NCI-H1930 (cell line): ENCODE measurements at places on chromosomes 1 and 21.

DNA sequence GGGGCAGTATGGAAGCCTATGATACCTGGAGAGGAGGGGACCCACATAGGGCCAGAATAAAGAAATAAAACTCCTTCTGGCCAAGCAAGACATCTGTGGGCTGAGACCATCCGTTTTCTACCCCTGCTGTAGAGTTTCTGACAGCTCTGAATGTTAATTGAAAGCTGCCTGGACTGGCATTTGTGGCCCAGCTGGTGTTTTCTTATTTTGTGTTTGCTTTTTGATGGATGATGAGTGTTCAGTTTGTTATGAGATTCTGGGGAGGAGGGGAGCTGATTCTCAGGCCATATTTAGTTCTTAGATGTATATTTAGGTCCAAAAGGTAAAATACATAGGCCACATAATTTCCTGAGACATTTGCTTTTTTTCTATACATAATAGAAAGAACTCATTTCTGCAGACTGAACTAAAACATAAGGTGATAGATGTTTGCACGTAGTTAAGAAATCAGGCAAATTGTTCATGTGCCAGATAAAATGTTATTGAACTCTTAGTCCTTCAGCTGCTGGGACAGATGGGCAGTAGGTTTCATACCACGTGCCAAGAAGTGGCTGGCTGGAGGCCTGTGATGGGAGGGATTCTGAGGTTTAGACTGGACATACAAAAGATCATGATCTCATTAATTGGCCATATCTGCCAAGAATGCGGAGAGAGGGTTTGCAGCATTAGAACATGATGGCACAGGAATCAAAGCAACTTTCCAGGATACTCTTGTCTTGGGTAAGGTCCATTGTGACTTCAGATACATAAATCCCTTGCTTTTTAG, 54.1 kb downstream of the DSCAM start:
- no peak for DNase-seq

- DNase-seq = no peak
Observed at GRCh38 chr1:19336543-19336942, 24.4 kb downstream of the SLC66A1 start.

- no peak for DNase-seq
Observed at GRCh38 chr1:62448221-62448933, 11.5 kb downstream of the USP1 start.

- no peak for DNase-seq
Observed at GRCh38 chr1:115322631-115323030, 15.4 kb downstream of the NGF start.

GRCh38 chr21:17786071-17786850, 32.9 kb downstream of the C21orf91 start:
- DNase-seq = no peak

DNA sequence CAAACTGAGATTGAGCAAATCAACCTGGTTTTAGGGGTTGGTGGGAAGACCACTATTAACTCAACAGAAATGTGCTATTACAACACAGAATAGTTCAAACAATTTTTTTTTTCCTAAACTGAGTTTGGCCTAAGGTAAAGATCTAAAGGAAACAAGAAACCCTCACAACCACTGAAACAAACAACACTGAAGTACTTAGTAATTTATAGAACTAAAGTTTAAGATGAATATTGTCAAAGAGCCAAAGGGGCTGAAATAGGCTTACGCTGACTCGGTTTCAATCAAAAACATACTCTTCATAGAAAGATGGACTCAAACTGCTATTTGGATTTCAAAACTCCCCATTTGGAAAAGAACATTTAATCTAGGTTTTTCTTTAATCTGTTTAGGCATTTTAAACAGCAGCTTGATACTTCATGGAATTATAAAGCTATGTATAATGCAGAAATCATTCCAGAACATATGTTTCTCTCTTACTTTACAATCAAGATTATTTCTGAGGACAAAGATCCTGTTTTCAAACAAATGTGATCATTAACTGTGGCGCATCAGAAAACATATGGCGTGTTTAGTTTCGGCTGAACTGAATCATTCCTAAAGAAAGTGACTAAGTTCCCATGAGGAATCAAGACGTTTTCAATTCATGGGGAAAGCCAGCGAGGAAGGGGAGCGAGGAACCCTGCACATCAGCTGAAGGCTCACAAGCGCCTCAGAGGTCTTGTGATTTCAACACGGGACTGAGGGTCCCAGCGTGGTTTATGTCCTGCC, 62.7 kb downstream of the SYT6 start:
- no peak for DNase-seq

DNA sequence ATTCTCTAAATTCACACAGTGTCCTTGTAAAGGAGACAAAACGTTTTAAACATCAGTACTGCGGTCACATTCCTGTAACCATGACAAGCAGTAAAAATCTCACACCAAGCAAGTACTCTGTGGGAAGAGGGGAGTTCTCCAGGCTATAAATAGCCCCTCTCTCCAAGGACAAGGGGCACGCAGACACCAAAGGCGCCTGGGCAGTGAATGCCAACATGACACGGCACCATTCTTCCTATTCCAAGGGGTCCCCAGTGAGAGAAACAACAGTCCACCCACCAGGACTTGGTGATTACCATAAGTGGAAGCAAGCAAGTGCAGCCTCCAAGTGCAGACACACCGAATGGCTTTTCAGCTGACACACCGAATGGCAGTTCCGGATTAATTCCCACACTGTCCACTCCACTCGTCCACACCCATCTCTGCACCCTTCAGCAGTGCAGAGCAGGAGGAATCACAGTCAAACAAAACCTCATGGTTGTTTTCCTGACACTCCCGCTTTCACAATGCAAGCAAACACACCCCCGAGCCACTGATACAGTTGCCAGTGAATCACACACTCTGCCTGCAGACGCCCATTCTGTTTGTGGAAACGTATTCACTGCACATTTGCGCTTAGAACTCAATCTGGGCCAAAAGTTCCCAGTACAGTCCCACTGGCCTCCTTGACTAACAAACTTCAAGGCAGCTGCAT, 1.8 kb downstream of the PTTG1IP start:
- no peak for DNase-seq

GRCh38 chr1:151549199-151549598, 9.1 kb downstream of the TUFT1 start:
- DNase-seq = no peak

DNA sequence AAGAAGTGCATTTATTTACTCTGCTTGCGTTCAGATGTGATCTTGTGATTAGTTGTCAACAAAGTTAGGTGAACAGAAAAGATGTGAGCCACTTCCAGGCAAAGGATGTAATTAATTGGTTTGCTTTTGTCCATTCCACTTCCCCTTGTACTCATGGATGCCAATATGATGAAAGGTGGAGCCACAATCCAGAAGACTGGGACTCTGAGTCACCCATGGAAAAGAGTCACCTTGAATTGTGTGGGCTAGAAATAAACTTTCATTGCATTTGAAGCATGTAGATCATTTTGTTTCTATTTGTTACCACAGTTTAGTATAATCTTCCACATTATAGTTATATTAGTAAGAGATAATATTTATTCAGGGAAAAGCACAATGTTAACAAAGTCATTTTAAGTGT, 684.2 kb downstream of the LTN1 start:
- DNase-seq = no peak

DNA sequence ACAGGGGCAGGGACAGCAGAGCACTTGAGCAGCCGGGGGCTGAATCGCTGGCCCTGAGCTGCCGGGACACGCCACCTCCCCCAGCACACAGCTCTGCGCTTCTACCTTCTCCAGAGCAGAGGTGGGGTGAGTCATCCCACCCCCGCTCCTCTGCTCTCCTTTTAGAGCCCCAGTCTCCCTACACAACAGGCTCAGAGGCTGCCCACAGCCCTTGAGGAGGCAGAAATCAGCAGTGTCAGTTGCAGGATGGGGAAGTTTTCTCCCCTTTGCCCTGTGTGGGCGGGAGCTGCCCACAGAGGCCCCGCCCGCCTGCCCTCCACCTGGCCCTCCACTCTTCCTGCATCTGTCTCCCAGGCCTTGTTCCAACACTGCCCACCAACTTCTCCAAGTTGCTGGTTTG, 94.6 kb downstream of the STUM start:
- no peak for DNase-seq

GRCh38 chr21:45935628-45936027, 45.9 kb upstream of the COL6A1 start:
- DNase-seq = no peak

- DNase-seq = no peak
Observed at GRCh38 chr1:172699111-172699510, 40.2 kb downstream of the FASLG start.
